ENCODE measurements at places on chromosomes 11 and 22. TPM values are rescaled to one million over a fixed set of nuclear protein-coding genes. Genes with fewer than 3 reads are reported as not detected.

The MYO18B gene
- not detected for total RNA-seq

The SYT12 gene
- 3.4 TPM for total RNA-seq

GRCh38 chr11:35261197-35261596 is 122.2 kb downstream of the CD44 start:
- no peak for DNase-seq

- DNase-seq = no peak
These were observed 119.7 kb downstream of the CWF19L2 start for GRCh38 chr11:107337917-107338316.

The OR4C12 gene
- not detected for total RNA-seq

The NTM gene
- 2.8 TPM for total RNA-seq

DNA sequence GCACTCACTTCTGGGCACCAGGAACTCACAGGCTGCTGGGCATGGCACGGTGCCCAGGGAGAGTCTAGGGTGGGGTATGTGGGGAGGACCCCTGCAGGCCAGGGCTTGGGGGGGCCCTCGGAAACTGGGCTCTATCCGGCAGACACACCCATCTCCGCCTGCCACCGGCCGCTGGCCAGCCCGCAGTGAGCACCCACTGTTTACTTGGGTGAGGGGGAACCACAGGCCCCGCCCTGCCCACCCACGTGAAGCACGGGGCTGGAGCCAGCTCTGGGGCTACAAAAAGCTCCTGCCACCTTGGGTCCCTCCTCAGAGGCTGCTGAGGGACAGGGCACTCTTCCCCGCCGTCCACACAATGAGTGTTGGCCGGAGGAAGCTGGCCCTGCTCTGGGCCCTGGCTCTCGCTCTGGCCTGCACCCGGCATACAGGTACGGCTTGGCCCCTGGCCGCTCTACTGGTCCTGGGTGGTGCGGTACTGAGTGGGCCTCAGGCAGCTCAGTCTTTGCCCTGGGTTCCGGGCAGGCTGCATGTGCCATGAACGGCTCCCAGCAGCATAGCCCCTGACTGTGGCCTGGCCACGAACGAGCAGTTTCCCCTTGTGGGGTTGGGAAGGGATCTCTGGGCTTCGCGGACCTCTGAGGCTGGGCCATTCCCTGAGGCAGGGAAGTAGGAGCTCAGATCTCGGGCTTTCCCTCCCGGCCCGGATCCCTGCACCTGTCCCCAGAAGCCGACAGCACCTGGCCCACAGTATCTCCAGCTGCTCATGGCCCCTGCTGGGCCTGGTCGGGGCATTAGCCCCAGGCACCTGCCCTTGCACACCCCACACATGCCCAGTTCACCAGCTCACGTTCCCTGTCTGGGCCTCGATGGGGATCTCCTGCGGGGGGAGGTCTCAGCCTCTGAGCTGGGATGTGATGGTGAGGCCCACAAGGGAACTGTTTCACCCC is at the start of gene MUC5AC:
Gene MUC5AC, plus strand, starts transcription at position 309 of the 947 bp plus-strand sequence. Its CDS starts 47 bp downstream, at position 356.
- peak; percentile 15 for DNase-seq

The KRTAP5-2 gene
- total RNA-seq = not detected

DNA sequence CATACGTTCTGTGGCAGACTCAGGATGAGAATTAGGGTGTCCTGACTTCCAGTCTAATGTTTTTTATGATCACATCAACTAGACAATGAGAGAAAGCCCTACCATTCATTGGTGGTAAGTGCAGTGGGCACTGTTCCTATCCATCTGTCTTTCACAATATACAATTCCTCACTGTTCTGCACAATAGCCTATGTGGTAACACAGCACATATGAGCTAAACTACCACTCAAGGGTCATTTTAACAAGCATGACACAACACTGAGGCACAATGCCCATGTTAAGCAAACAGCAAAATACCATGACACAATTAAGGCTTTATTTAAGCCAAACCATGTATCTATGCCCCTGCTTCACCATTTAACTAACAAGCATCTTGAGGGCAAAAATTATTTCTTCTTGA is 52.3 kb downstream of the SIK3 start:
- no peak for DNase-seq

- no peak for DNase-seq
These were observed 615.5 kb downstream of the NTM start for GRCh38 chr11:131985846-131986301.

DNA sequence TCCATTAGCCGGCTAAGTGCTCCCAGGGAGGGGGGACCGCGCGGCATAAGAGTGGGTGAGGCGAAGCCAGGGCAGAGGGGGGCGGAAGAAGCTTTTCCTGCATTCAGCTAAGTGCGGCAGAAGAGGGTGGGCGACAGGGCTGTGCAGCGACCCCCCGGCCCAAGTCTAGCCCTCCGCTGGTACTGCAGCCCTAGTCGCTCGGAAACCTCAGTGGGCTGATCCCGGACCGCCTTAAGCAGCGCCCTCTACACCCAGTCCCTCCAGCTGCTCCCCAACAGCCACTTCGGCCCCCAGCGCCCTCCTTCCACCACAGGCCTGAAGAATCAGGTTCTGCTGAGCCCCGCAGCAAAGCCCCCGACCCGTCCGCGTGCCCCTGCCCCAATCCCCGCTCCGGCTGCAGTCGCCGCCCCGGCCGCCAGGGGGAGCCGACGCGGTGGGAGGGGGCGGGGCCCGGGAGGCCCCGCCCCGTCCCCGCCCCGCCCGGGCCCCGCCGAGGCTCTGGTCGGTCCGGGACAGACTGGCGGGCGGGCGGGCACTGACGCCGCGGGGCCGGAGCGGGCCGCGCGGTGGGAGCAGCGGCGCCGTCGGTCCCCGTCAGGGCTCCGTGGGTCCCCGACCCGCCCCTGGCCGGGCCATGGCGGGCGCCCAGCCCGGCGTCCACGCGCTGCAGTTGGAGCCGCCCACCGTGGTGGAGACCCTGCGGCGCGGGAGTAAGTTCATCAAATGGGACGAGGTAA is at the start of gene PLCB3:
Gene PLCB3, plus strand, starts transcription at position 515 of the 737 bp plus-strand sequence. Its CDS starts 120 bp downstream, at position 635.
- DNase-seq = no peak

The TREH gene
- total RNA-seq = 2.4 TPM

DNA sequence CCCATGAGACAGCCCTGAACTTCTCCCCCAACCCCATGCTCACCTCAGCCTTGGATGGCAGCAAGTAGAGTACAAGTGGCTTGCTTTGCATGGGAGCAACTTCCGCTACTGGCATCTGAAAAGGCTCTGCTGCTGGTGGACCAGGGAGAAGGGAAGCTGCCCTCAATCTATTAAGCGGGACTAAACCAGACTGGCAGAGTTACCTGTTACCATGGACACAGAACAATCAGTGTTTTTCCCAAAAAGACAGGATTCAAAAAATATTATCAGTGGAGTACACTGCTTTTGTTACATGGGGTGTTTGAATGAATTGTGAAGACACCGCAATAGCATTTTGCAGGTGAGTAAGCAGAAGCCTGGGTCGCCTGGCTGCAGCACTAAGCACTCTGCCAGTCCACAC is 631.4 kb upstream of the B3GAT1 start:
- no peak for DNase-seq

All from colonic mucosa (tissue), 4 donors.